ENCODE measurements at places on chromosomes 3 and 15.

DNA sequence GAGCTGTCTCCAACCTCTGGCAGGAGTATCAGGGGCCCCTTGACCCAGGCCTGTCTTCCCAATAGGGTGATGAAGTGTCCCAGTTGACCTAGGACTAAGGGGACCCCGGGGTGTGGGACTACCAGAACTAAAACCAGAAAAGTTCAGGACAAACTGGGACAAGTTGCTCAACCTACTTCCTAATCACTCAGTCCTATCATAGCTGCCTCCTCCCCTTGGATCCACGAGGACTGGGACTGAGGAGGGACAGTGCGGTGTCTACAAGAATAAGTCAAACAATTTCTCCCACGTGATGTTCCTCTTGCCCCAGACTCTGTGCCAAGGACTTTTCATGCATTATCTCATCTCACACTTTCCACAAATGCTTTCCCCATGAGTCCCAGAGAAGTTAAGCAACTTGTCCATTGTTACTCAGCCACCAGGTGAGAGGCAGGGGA, 49.4 kb upstream of the SLCO2A1 start:
- no peak for DNase-seq

DNA sequence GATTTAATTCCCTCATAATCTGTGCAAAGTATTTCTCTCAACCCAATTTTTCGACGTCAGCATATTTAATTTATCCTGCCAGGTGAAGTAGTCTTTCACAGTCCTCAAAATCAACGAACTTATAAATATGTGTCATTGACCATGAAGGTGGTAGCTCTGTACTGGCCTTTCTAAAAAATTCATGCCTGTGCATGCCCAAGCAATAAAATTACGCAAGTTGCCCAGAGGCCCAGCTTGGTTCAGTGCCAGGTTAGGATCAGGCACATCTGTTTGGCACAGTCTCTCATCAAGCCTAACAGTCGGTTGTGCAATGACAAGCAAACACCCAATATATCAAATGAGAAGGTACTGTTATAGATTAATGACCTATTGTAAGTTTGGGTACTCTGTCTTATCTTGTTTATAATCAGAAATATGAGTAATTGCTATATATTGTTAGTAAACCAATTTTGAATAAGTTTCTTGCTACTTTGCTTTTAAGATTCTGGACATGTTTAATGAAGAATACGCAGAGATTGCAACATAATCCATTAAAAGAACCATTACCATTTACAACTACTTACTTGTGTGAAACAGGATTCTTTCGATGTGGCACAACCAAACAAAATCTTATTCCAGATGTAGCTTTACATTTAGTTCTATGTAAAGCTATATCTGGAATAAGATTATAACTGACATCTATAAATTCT, 159.0 kb upstream of the IL12A start:
- peak; percentile 100 for DNase-seq

DNA sequence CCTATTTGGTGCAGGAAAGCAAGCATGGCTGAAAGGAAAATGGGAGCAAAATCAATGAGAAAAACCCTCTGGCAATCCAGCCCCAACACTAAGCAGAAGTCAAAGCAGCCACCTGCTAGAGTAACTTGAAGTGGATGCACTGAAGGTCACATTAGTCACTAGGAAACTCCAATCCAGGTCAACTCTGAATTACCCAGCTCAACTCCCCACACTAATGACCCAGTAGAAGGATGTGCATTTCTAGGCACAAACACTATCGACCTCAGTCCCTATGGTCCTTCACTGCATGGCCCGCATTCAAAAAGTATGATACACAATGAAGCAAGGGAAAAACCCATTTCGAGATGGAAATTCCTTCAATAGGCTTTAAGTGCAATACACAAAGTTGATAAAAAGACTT, 80.6 kb downstream of the RAD18 start:
- DNase-seq = no peak

GRCh38 chr3:183710231-183710630, 12.6 kb downstream of the YEATS2 start:
- no peak for DNase-seq
